ENCODE measurements at places on chromosomes 3 and 15.
A peak's percentile ranks its signal among the peaks of the same experiment; 100 is the strongest.

- DNase-seq, result peak; percentile 69
Measured at GRCh38 chr3:138479438-138479863, 45.0 kb downstream of the ESYT3 start.

DNA sequence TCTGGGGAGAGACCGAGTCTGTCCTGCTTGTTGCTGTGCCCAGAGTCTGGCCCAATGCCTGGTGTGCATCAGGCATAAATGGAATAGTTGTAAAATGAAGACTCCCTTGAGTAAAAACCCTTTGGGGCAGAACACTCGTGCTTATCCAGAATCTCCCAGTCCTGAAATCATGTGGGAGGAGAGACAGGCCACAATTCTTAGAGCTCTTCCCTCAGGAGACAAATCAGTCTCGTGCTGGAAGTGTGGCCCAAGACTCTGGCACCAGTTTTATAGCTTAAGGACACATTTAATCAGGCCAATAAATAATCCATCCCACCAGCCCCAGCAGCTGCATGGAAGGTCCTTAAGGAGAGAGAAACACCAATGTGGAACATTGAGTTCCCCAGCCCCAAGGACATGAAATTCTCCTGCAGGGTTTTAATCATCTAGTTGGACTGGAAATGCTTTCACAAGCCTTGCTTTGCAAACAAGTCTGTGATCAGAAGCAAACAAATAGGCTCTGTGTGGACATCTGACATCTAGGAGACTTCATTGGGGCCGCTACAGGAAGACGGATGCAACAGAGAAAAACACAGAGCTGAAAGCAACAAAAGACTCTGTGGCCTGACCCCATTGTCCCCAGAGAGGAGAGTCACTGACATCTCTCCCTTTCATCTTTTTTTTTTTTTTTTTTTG, 70.4 kb downstream of the LSM3 start:
- no peak for DNase-seq

GRCh38 chr15:57551715-57552677, 39.7 kb upstream of the MYZAP start:
- peak; percentile 92 for DNase-seq

DNA sequence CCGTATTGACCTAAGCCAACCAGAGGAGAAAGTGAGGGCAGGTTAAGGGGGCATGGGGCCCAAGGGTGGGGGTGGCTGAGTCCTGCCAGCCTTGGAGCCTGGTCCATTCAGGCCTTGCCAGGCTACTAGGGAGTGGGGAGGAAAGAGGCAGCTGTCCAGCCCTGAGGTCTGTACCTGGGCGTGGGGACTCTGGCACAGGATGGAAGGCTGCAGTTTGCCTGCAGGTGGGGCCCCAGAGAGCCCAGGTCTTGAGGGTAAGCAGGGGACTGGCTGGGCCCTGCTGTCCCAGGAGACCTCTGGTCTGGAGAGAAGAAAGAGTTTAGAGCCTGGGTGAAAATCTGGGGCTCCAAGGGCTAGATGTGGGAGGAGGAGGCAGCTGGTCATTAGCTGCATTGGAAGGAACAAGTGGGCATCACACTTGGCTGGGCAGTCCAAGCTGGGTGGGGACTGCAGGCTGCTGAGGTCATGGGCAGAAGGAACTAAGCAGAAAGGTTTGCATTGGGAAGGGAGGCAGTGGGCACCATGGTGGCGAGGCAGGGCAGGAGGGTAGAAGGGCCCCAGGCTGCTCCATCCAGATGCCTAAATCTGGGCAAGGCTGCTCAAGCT, 108.4 kb downstream of the OXNAD1 start:
- no peak for DNase-seq

- no peak for DNase-seq
Measured at GRCh38 chr3:39850716-39851032, 41.3 kb downstream of the MYRIP start.

DNA sequence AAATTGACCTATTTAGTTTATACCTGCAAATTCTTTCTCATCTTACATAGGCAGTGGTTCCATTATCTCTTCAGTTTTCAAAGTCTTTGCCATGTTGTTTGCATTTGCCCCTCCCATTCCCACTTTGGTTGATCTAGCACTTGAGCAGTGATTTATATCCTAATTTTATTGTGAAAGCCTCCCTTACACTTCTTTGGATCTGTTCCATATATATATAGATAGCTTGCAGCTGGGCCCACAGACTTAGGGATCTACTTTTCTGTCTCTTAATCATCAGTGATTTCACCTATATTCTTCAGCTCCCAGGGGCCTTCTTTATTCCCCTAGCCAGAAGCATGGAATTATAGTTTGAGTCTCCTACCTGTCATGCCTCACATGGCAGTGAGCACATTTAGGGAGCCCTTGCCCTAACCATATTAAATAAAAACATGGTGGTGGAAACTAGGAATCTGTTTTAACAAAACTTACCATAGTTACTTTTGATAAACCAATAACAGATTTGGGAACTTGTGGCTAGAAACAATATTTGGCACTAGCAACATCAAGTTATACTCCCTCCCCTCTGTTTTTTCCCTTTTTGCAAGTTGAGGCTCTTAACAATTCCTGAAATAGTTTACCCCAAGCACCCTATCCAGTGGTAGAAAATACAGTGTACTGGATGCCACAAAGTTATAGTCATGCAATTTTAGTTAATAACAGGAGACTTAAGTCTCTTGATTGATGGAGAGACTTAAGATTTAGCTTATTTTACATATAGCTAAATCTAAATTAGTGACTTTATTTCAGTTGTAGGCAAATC, 41.7 kb downstream of the ARIH1 start:
- DNase-seq, result no peak

- DNase-seq, result no peak
Measured at GRCh38 chr15:24823473-24823872, 131.3 kb upstream of the SNRPN start.

DNA sequence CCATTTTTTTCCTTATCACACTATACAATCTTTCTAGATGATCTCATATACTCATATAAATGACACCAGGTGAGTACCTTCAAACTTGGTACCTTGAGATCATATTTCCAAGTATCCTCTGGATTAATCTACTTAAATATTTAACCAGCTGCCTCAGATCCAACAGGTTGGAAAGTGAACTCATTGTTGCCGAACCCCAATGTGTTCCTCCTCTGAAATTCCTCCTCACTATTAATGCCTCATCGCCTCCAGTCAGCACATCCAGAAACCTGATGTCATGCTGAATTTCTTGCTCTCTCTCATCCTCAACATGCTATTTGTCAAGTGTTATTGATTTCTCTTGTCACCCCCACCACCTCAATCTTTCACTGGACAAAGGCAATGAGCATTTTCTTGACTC, 221.8 kb downstream of the FMN1 start:
- no peak for DNase-seq

GRCh38 chr15:80554560-80554959, 140.6 kb upstream of the ABHD17C start:
- DNase-seq, result no peak

DNA sequence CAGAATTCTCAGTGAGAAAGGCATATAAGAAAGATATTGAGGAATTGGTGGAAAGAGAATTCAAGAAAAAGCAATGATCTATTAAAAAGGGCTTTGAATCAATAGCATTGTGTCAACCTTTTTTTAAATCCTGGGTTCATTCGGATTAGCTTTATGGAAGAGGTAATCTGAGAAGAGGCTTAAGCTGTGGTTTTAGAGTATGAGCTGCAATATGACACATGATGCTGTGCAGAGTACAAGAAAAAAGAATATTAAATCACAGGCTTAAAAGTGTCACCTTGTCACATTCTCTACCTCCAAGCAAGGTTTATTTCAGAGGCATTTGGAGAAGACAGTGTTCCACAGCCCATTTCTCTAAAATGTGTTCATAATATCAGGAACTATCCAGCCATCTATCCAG, 128.9 kb downstream of the RTP4 start:
- DNase-seq, result no peak

- no peak for DNase-seq
Measured at GRCh38 chr3:8503871-8504610, 2.4 kb downstream of the LMCD1 start.

DNA sequence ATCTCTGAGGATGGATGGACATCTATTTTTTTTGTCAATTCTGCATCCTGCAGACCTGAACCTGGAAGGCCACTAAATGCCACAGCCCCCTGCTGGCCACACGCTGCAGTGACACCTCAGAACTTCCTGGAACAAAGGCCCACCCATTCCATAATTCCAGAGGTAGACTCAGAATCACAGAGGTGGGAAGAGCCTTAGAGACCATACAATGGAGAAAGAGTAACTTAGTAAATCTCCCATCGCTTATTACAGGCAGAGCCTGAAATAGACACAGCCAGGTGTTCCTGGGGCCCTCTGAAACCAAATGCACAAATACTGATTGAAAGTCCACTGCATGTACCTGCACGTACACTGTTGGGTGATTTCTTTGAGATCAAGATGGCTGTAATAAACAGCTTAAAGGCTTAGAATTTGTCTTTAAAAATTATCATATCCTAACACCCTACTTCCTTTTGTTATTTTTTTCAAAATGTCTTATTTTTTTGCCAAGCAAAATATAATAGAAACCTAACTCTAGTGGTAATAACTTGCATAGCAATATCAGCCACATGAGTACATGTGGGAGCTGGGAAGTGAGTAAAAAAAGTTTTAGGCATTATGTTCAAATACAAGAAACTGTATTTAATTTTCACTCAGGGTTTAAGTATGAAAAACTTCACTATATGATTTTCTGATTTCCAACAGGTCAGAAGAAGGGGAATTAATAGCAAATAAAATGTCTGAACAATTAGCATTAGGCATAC, 62.7 kb downstream of the EOMES start:
- DNase-seq, result peak; percentile 71

- DNase-seq, result peak; percentile 98
Measured at GRCh38 chr3:128726023-128727016, at the start of gene RAB7A. TSS of gene RAB7A (plus strand) at chr3:128726183. CDS start at chr3:128795368, 69,185 bp downstream.

- DNase-seq, result peak; percentile 20
Measured at GRCh38 chr15:58987036-58987435, 427 bp upstream of the RNF111 start.

DNA sequence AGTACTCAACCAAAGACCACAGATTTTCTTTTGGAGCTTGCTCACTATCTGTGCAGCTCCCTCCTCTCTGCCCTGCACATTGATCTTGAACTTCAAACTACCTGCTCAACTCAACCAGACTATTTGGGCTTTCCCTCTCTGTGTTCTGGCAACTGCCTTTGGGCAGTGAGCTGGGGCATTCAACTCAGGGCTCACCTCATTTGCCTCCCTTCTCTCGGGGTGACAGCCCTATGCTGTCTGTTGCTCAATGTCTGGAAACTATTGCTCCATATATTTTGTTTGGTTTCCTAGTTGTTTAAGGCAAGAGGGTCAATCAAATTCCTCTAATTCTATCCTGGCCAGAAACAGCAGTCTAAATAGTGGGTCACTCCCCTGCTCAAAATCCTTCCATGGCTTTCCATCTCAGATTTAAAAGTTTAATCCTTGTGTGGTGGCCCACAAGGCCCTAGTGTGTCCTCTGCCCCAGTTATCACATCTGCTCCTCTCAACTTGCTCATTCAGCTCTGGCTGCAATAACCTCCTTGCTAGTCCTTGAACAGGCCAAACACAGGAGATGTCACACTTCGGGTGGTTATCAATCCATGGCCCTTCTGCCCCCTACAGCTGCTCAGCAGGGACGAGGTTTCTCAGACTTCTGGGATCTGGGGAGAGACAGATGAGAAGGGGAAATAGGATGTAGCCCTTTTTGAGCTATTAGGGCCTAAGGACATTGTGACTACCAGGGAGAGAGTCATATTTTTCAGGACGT, 67.8 kb downstream of the SNRK start:
- DNase-seq, result no peak
